ENCODE measurements at places on chromosomes 12 and 14.
A peak's percentile ranks its signal among the peaks of the same experiment; 100 is the strongest.

DNA sequence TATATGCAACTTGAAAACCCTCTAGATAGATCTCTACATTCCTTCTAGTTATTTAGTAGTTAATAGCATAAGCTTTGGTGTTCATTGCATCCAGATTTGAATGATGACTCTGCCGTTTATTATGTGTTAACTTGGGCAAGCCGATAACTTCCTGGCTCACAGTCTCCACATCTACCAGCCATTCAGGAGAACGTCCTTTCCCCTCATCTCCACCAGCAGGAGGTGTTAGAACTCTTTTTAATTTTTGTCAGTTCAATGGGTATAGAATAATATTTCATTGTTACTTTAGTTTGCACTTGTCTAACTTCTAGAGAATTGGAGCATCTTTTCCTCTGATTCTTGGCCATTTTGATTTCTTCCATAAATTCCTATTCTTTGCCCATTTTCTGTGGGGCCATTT is 30.0 kb upstream of the WSCD2 start:
- DNase-seq = no peak

DNA sequence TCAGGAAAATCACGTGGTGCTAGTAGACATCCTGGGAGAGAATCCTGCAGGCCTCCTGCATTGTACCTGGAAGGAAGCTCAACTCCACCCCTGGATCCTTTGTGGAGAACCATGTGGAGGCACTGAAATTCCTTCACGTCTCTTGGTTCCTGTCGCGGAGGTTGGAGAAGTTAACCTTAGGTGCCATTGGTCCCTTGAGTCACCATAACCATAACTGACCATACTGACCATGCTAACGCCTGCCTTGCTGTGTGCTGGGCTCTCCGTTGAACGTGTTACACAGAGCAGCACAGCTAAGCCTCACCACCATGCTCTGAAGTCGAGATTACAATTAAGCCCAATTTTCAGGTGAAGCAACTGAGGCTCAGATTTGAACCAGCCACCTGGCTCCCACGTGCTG is 18.6 kb downstream of the C14orf132 start:
- DNase-seq = no peak

DNA sequence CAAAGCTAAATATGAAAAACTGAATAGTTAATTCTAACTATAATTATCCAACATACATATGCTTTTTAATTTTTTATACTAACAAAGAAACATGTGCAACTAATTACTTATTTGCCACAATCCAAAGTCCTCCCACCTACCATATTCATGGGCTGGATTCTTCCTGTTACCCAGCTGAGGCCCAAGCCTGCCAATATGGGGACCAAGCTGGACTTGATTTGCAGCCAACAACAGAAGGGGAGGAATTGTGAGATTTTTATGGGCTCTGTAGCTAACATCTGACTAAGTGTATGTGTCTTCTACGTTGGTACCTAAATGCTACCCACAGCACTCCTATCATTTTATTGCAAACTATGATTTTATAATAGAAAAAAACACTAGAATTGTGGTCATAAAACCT is 13.1 kb upstream of the ANKS1B start:
- no peak for DNase-seq

DNA sequence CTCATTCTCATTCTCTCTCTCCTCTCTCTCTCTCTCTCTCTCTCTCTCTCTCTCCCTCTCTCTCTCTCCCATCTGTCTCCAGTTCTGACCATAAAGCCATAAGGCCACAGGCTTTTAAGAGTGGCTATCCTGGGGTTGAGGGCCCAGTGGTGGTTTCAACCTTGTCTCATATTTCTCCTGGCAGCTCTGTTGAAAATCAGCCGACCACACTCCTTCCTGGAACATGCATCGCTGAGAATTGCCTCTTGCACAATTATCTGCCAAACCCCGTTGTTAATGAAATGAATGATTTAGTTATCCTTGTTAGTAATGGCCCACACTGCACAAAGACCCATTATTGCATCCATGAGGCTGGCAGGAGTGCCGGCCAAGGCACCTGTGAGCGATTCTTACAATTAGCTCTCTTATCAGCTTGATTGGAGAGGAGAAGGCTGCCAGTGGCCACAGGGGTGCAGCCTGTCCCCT is 30.4 kb upstream of the KCNA5 start:
- DNase-seq = peak; percentile 8

- no peak for DNase-seq
These were observed 58.5 kb upstream of the LRTM2 start for GRCh38 chr12:1761857-1762256.

- DNase-seq = no peak
These were observed 702 bp upstream of the PRPH start for GRCh38 chr12:49294086-49294803.

DNA sequence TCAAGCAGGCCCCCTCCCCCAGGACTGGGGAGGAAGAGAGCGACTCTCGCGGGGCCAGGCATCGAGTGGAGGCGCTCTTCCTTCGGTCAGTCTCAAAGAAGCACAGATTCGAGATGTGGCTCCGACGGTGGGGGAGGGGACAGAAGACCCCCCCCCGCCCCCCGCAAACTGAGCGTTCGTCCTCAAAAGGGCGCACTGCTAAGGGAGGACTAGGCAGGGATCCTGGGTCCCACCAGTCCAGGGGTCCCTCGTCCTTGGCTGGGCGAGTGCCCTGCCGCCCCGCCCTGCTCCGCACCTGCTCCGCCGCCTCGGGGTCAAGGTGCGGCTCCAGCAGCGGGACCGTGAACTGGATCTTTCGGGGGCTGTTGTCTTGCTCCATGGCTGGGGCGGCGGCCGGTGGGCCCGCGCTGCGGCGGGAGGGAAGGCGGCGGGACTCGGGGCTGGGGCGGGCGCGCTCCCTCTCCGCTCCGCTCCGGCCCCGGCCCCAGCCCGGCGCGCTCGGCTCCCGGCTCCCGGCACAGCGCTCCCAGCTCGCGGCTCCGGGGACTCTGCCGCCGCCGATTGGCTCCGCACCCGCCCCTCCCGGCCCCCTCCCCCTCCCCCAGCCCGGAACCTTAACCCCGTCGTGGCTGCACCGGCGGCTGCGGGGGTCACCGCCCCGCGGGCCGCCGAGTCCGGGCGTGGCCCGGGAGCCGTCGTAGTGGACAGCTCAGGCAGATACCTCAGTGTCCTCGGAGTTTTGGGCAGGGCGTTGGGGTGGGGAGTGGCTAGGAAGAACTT is at the start of gene PPP1R1A:
Gene PPP1R1A, minus strand, starts transcription at position 550 of the 780 bp plus-strand sequence. Its CDS starts 171 bp downstream, at position 379.
- DNase-seq = peak; percentile 48

DNA sequence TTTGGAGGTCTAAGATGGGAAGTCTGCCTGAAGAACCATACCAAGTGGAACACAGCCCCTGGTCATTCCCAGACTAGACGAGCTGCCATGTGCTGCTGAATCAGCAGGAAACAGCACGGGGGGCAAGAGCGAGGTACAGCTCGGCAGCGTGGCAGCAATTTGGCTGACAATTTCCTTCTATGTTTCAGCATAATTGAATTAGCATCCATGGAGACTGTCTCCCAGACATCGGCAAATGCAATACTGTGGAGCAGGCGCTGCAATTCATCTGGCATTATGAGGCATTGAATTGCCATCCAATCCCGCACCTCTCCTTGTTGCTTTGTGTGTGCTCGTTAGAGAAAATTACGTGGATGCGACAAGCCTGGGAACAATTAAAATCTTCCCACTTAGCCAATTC is 46.0 kb upstream of the CCDC60 start:
- DNase-seq = no peak

GRCh38 chr12:15672671-15673270 is 116.4 kb downstream of the EPS8 start:
- no peak for DNase-seq

- no peak for DNase-seq
These were observed 179.4 kb upstream of the BCL2L14 start for GRCh38 chr12:11891346-11891745.

DNA sequence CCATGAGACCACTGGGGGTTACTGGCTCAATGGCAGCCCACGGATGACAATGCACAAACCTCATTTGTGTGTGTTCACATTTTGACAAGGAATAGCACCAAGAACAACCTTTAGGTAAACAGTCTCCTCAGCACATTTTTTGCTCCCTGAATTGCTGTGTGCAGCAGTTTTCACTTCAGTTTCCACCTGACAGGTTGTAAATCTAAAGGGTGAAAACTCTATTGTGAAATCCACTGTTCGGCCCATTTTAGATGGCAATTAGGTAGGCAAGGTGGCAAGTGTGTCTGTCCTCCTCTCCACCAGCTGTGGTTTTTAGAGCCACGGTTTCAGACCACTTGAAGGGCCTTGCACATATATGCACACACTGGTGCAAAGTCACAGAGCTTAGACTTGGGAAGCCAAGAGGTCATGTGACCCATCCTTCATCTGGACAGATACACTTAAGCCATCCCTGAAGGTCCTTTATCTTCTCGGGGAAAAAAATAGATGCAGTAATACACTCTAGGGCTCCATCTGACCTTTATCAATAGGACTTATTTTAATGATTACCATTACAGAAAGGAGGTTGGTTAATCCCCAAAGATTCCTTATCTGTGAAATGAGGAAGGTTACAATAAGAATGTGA is 23.2 kb downstream of the HAL start:
- DNase-seq = no peak

DNA sequence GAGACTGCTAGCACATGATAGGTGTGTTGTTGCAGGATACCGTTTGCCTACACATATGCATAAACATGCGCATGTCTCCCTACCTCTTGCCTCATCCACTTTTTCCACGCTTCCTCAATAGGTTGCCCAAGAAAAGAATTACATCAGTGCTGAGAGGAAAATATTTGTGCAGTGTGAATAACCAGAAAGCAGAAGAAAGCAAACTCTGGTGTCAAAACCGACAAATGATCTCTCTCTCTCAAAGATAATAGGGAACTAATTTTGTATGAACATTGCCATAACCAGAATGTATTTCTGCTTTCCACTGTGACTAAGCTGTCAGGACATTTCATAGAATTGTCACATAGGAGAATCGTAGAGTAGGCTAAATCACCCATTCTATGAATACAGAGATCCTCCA is 1.3 kb downstream of the CLEC7A start:
- no peak for DNase-seq

GRCh38 chr14:103127861-103128598 is 4.8 kb downstream of the TNFAIP2 start:
- DNase-seq = peak; percentile 5

DNA sequence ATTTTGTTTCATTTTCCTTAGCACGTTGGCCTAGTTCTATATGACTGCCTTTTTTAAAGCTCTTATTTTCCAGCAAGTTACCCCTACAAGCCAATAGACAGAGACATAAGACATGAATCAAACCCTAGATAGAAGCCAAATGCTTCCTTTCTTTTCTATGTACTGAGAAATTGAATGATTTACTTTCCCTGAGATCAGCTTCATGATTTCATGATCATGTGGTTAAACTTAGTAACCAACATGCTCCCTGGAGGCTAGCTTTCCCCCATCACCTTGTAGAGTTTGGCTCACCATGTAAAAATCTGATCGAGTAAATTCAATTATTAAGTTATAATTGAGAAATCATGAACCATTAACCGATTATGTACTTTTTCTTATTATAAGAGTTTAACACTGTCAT is 148.1 kb upstream of the LRIG3 start:
- no peak for DNase-seq

DNA sequence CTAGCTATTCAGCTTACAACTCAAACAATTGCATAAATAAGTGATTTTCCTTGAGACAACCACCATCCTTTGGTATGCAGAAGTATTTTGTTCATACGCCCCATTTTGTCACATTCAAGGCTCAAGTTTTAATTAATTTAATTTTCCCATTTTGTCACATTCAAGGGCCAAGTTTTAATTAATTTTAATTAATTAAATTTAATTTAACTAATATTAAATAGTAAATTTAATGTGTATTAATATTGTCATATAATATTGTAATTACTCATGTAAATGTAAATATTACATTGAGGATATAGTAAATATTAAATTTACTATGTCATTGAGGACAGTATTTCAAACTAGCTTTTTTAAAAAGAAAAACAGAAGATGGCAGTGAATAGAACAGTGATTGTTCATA is 216.8 kb upstream of the GARIN2 start:
- no peak for DNase-seq

- no peak for DNase-seq
These were observed 985.8 kb downstream of the VRK1 start for GRCh38 chr14:97782871-97783414.

DNA sequence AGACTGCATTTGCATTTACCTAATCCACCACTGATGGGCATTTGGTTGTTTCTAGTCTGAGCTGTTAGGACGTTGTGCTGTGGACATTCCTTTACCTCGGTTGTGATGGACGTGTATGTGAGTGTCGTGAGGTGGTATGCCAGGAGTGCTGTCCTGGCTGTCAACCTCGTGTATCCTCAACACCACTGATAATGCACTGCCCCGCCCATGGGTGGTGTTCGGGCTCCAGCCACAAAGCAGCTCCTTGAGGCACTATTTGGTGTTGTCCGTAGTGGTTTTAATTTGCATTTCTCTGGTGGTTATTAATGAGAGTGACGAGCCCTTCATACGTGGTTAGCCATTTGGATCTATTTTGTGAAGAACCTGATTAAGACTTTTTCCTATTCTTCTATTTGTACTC is 87.6 kb downstream of the PPP2R5C start:
- no peak for DNase-seq

DNA sequence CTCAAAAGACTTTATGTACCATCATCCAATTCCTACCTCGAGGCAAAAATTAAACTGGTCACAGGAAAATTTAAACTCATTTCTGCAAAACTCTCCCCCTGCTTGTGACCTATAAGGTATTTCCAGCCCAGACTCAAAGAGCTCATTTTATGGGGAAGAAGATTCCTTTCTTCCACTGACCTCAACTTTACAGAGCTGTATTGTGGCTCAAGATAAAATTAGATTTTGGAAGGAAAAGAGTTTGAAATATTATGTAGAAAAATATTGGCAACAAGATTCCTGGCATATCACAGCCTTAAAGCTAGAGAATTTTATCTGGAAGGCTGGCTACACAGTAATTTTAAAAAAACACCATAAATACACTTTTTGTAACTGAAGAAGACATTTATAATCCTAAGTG is 91.7 kb downstream of the STXBP6 start:
- DNase-seq = no peak

DNA sequence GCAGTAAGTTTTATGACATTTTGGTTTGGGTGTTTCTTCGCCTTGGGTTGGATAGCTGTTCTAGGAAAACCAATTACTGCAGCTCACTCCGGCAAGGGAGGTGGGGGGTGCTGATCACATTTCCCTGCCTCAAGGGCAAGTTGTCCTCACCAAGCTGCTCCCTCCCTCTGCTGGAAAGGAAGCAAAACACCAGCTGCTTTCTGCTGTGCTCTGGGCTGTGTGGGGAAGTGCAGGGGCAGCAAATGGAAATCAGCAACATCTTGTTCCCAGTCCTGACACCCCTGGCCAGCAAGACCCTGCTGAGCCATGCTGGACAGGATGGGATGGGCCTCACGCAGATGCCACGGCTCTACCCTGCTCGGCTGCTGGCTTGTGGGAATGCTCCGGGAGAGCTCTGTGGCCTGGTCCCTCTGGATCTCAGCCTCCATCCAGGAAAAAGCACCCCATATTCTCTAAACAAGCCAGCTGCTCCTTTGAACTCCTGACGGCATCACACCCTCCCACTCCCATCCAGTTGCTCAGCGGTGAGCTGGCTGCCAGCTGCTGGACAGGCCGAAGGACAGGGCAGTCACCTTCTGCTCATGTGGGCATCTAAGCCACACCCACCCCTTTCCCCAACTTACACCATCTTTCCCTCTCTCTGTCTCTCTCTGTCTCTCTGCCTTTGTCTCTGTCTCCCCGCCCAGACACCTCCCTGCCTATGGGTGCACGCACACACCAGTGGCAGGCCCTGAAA is 52.4 kb upstream of the EIF5 start:
- DNase-seq = peak; percentile 47

Data from body of pancreas (tissue), 4 donors.